MCF 10A (cell line): ENCODE measurements at places on chromosomes 12 and 14. TPM values are rescaled to one million over a fixed set of nuclear protein-coding genes. Genes with fewer than 3 reads are reported as not detected.
A peak's percentile ranks its signal among the peaks of the same experiment; 100 is the strongest.

C12orf50 gene
- total RNA-seq = 0.29 TPM in 1 of 2 replicates, not detected in the other

KRT6C gene
- 0.19 and 0.44 TPM in 2 replicates for total RNA-seq

SLC17A8 gene
- not detected in 2 replicates for total RNA-seq

MOAP1 gene
- 17.5 and 22.1 TPM in 2 replicates for total RNA-seq

DNA sequence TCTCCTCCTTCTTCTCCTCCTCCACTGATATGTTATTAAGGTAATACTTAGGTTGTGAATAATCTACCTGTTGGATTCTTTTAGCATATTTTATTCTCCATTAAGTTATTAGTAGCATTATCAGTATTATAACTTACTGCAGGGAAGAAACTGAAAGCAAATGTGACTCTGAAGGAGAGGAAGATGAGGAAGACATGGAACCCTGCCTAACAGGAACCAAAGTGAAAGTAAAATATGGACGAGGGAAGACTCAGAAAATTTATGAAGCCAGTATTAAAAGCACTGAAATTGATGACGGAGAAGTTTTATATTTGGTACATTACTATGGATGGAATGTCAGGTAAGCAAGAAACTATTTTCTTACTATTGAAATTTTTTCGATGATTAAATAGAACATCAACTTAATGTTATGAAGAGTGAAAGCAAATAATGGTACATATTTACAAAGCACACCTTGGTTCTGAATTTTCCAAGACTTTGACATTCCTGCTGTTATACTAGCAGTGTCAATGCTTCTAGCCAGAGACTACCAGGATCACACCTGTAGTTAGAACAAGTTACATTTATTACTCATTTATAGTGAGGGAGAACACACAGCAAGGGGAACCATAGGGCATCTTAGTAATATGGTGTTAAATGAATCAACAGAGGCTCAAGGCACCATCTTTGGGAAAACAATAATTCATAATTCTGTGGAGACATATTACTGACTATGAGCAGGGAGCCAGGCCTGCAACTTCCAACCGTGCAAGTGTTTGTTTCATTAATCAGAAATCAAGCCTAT lies 42.0 kb upstream of the TOMM20L start:
- DNase-seq = peak; percentile 4

DNA sequence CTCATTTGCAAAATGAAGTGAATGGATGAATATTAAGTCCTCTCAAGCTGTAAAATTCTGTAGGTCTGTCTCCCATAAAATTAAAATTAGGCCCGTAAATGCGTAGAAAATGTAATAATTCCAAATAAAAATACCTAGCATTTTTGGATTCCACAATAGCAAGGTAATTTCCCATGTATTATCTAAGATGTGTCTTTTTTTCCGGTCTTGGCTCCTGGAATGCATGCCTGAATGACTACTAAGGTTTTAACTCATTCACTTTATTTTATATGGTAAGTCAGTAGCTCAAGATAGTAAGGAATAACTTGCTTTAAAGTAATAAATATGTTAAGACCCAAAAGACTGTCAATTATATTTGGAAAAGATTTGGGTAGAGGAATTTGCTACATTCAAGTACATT lies 11.1 kb downstream of the TXNRD1 start:
- peak; percentile 11 for DNase-seq

GRCh38 chr12:5034603-5035002 lies 9.1 kb upstream of the KCNA5 start:
- no peak for DNase-seq
